ENCODE measurements at places on chromosomes 7 and 10.
A peak's percentile ranks its signal among the peaks of the same experiment; 100 is the strongest.

GRCh38 chr10:71783917-71784678 lies 10.8 kb upstream of the VSIR start:
- DNase-seq, result no peak

GRCh38 chr10:114538181-114538906 lies 119.7 kb downstream of the ABLIM1 start:
- DNase-seq, result peak; percentile 4

DNA sequence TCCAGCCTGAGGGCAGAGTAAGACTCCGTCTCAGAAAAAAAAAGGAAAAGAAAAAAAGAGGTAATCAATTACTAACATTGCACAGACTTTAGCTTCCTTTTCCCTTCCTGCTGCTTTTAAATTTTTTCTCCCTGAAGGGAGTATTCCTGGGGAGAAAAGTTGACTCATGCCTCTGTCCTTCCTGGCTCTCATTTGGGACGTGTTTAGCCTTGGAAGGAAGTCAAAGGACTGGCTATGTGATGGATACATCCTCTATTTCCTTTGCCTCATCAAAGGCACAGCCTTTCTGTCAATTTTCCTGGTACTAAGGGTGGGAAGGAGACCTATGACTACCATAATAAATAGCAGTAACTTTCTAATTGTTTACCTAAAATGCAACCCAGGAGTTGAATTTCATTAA lies 77.6 kb downstream of the ITGA8 start:
- DNase-seq, result no peak

- DNase-seq, result no peak
These were observed 61.8 kb downstream of the ADD3 start for GRCh38 chr10:110069502-110069982.

GRCh38 chr7:130063036-130063435 lies 7.3 kb upstream of the KLHDC10 start:
- peak; percentile 68 for DNase-seq

- no peak for DNase-seq
These were observed 88.3 kb upstream of the KAT6B start for GRCh38 chr10:74738052-74738451.
